ENCODE measurements at places on chromosomes 11 and 22.

DNA sequence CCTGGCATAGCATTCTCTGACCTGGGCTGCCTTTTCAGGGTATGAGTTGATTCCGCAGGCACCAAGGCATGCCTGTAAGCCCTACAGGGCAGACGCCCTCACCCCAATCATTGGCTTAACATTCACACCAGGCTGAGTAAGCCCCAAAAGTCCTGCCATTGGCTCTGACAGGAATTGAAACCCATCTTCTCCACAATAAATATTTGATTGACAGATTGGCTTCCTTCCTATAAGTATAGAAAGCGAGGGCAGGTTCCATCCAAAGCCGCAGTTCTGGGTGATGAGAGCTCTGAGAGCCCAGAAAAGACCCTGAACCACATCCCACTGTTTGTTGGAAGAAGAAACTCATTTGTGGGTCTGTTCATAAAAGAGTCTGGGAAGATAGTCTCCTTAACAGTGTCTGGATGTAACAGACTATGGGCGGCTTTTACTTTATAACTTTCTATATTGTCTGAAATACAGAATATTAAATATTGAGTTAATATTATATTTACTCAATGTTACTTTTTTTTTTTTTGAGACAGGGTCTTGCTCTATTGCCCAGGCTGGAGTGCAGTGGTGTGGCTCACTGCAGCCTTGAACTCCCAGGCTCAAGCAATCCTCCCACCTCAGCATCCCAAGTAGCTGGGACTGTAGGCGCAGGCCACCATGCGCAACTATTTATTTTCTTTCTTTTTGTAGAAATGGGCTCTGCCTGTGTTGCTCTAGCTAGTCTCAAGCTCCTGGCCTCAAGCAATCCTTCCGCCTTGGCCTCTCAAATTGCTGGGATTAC, 46.8 kb downstream of the FAM83F start:
- no peak for DNase-seq

DNA sequence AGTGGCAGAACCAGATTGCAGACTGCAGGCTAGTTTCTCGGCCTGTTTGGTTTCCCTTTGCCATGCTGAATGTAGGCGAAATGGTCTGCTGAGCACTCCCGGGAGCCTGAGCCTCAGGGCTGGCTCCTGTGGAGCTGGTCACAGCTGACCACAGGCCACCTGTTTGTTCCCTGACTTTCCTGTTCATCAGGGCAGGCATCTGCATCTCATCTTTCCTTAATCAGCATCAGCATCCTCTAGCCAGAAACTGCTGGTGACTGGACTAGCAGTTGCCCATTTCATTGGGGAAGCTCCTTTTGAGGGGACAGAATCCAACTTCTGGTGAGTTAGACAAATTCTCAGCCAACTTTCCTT, 20.2 kb upstream of the C11orf96 start:
- DNase-seq: no peak

DNA sequence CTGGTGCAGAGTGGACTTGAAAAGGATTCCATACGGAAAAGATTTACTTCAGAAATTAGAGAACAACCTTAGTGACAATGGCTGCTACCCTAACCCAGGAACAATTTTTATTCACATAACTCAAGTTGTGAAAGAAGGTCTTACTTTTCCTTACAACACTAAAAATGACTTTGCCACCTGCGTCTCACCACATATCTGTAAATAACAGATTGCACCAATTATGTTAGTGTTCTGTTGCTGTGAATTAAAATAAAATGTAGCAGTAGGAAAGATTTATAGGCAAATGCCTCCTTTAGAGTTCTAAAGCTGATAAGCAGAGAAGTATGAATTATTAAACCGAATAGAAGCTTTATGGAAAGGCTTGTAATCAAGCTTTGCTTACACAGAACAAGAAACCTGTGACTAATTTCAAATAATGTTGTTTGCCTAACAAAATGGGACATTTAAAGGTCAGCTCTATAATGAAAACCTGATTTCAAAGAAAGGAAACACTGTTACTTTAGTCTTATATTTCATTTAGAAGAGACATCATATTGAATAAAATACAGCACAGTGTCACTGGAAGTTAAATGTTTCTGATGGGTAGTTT, 2237.8 kb downstream of the LRRC4C start:
- DNase-seq: no peak

- no peak for DNase-seq
Observed at GRCh38 chr22:40023341-40023841, 28.6 kb downstream of the FAM83F start.

DNA sequence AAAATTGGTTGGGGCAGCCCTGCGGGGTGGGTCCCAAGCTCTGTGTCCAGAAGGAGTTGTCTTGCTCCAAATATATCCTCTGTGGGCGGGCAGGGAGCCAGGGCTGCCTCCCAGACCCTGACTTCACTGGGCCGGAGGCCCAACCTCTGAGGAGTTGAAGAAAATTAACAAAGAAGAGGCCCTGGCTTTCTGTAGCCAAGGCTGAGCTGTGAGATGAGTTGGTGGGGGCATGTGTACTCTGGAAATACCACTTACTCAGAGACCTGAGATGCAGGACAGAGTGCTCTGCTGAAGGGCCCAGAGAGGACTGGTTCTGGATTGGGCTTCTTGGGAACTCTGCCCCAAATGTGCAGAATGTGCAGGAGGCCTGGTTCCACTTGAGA, 96.3 kb downstream of the SWAP70 start:
- no peak for DNase-seq

GRCh38 chr22:37733625-37734401, 37.0 kb downstream of the TRIOBP start:
- no peak for DNase-seq

DNA sequence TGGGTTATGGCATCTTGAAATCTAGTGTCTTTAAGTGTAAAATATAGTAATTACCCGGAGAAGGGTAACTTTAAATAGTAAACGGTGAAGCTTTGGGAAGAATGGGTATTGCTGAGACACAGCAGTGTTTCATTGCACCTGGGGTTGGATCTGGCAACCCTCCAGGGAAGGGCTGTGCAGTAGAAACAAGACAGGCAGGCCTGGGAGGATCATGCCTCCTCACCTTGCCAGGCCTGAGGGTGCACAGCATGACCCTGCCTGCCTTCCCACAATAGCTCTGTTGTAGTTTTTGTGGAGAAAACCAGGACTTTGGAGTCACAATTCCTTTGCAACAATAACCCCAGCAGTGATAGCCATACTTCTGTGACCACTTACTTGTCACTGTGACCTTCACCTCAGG, 64.6 kb upstream of the ADSL start:
- DNase-seq: no peak

GRCh38 chr11:25794804-25795203, 537.1 kb upstream of the ANO3 start:
- DNase-seq: no peak

GRCh38 chr11:91296629-91297028, 928.0 kb upstream of the FAT3 start:
- DNase-seq: no peak

DNA sequence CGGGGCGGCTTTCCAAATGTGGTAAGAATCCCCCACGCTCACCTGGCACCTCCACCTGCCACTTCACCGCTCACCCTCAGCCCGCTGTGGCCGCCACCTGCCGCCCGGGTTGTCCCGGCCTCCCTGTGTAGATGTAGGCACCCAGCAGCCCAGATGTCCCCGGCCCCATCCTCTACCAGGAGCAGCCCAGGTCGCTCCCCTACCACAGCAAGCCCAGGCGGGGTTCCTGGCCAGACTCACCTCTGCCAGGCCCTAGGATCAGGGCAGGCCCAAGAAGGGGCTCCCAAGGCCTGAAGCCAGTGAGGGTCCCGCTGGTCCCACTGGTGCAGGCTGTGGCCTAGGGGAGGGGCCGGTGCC, 27.4 kb downstream of the MOB2 start:
- DNase-seq: no peak

GRCh38 chr11:94776351-94777321, 8.5 kb downstream of the AMOTL1 start:
- no peak for DNase-seq

DNA sequence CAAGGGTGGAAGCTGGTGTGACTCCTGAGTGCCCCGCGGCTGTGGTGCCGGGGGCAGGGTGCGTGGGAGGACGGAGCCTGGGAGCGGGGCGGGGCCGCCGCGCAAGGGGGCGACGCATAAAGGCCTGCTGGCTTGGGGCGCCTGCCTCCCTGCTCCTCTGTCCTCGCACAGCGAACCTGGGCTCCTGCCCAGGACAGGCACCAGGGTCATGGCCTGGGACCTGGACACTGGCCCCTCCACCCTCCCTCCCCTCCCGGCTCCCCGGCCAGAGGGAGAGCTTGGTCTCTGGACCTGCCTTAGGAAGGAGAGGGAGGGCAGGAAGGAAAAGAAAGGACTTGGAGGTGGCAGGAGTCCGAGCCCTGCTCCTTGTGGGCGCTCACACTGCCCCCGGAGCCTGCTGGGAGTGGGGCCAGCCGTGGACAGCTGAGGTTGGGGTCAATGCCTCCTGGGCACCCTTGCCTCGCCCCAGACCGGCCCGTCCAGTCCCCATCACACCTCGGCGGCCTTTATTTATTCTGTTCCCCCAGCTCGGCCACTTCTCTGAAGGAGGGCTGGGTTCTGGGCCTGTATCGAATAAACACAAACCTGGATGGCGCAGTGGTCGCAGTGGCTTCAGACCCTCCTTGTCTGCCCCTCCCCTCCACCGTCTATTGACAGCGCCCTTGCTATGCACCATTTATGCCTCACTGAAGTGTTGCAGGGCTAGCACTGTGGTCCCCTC, 8.7 kb downstream of the SLC16A8 start:
- DNase-seq: no peak

Data from T-helper 9 cell (primary cell).